Activated T-helper 1 cell treated with Interleukin-2 at 50 U/mL for 16 hours (primary cell): ENCODE measurements at places on chromosomes 5 and 9.

GRCh38 chr9:109063760-109064159 is 50.5 kb upstream of the CTNNAL1 start:
- DNase-seq: no peak

GRCh38 chr9:5917888-5918287 is 27.2 kb downstream of the MLANA start:
- DNase-seq: no peak

DNA sequence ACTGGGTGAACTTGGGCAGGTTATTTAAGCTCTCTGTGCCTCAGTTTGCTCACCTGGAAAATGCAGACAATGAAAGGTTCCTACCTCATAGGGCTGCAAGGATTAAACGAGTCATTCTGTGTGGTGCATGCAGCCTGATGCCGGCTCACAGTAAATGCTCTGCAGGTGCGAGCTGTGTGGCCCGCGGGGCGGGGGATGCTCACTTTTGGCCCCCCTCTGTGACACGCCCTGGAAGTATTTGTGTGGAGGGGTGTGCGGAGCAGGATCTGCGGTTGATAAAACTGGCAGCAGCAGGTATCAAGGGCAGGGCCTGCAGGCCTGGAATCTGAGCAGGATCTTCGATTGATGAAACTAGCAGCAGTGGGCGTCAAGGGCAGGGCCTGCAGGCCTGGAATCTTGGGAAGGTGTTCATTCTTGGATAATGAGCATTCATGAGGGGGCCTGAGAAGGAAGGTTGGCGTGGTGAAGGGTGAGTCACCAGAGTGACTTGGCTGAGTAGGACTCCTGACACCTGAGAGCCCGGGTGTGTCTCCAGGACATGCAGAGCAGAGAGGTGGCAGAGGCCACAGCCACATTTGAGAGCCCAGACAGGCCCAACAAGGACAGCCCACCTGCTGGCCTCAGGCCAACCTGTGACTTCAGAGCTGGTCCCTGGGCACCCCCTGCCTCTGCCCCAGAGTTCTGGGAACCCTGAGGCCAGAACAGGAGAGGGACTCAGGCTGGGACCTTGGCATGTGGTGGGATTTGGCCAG is 11.9 kb downstream of the UNC5A start:
- no peak for DNase-seq

GRCh38 chr5:89421035-89421434 is 538.1 kb upstream of the MEF2C start:
- no peak for DNase-seq

- no peak for DNase-seq
These were observed 107.2 kb downstream of the XRCC4 start for GRCh38 chr5:83184534-83184933.

DNA sequence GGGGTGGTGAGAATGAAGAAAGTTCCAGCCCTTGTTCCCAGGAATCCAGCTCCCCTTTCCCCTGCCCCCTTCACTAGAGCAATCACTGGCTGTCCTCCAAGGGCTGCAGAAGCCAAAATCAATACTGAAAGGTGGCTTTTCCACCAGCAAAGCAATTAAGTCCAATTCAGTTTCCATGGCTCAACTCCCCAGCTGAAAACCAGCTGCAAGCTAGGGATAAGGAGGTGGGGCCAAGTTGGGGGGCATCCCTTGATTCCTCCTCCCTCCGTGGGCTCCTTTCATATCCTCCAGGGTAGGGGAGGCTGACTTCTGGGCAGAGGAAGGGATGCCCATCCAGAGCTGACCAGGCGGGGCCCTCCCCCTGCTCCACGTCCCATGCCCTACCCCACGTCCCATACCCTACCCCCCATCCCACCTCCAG is 22.7 kb downstream of the CAMK2A start:
- no peak for DNase-seq

DNA sequence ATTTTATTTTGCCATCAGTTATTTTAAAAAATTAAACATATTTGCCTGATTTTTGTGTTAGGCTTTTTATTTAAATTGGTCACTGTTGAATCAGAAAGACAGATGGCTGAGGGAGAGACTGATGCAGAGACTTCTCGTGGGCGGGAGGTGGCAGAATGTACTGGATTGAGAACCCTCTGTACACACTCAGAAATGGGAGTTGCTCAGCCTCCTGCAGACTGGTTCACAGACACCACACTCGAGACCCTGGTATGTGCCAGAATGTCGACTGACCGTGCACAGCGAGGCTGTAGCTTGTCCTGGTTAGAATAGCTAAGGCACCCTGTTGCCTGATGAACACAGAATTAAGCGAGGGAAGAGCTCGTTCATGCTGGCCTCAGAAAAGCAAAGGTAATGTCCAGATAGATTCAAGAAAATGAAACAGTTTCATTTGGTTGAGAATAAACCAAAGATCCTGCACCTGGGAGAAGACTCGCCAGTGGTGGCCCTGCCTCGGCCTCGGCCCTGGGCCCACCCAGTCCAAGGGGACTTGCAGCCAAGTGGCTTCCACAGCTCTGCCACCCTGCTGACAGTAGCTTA is 71.3 kb upstream of the OTULINL start:
- DNase-seq: no peak

DNA sequence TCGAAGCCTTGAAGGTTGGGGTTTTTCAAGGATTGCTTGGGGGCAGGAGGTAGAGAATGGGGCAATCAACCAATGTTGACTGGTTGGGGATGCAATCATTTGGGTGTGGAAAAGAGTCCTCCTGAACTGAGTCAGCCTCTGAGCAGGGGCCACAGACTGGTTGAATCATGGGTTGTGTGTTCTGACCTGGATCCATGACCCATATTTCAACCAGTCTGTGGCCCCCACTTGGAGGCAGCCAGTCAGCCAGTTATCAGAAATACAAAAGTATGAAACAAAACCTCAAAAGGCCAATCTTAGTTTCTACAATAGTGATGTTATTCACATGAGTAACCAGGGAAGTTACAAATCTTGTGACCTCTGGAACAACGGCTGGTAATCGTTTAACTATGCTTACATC is 81.4 kb upstream of the RANBP6 start:
- DNase-seq: no peak

- DNase-seq: no peak
These were observed 33.8 kb downstream of the HTR1A start for GRCh38 chr5:63928451-63928850.

GRCh38 chr5:83751201-83751600 is 30.5 kb upstream of the HAPLN1 start:
- DNase-seq: no peak

DNA sequence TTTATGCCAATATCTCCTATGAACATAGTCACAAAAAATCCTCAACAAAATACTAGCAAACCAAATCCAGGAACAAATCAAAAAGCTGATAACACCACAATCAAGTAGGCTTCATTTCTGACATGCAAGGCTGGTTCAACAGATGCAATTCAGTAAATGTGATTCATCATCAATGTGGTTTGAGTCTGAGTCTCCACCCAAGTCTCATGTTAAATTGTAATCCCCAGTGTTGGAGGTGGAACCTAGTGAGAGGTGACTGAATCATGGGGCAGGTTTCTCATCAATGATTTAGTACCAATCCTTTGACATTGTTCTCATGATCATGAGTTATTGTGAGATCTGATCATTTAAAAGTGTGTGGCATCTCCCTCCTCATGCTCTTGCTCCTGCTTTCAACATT is 1072.7 kb downstream of the NR2F1-AS1 start:
- no peak for DNase-seq

DNA sequence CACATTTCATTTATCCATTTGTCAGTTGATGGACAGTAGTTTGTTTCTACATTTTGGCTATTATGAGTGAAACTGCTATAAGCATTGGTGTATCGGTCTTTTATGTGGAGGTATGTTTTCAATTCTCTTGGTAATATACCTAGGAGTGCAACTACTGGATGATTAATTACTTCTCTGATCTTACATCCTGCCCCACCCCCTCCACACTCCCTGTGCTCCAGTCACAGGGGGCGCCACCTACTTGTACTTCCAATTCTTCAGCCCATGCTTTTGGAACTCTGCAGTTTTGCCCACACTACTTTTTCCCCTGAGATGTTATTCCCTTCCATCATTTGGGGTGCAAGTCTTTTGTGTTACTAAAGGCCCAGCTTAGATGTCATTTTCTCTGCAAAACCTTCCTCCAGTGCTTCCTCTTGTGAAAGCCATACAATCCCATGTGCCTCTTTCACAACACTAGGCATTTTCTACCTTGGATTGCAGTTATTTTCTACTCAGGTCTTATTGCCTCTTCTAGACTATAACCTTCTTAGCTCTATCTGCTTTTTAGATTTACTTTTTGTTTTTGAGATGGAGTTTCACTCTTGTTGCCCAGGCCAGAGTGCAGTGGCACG is 42.1 kb downstream of the SEC61B start:
- no peak for DNase-seq

GRCh38 chr5:30413540-30413939 is 779.9 kb upstream of the CDH6 start:
- DNase-seq: no peak

DNA sequence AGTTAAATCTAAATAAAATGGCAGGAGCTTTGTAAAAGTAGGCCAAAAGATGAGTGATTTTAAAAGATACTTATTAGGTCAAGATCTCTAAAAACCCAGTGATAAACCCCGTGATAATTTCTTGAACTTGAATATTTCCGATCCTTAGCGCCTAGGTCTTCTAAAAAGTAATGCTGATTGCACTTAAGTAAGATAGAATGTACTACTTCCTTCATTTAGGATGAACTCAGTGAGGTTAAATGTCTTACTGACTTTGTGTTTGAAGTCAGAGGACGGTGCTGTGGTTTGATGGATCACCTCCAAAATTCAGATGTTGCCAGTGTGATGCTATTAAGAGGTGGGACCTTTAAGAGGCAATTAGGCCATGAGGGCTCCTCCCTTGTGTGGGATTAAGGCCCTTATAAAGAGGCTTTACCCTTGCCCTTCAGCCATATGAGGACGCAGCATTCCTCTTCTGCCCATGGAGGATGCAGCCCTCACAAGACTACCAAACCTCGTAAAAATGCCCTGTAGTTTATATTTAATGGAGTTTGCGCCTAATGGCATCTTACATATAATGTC is 130.1 kb downstream of the TRIO start:
- DNase-seq: no peak

DNA sequence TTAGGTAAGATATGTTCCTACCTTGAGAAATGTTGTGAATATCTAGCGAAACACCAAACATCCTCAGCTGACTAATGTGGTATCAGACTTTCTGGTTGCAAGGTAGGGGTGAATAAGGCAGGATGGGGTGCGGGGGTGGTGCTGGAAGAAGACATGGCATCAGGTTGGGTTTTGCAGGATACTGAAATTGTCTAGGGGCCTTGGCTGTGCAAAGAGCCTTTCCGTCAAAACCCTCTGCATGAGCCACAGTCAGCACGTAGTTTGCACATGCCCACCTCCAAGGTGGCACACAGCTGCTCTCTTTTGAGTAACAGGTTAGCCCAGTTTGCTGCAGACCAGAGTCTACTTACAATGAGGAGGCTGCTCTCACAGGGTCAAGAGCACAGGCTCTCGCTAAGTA is 42.0 kb downstream of the SFXN1 start:
- no peak for DNase-seq

DNA sequence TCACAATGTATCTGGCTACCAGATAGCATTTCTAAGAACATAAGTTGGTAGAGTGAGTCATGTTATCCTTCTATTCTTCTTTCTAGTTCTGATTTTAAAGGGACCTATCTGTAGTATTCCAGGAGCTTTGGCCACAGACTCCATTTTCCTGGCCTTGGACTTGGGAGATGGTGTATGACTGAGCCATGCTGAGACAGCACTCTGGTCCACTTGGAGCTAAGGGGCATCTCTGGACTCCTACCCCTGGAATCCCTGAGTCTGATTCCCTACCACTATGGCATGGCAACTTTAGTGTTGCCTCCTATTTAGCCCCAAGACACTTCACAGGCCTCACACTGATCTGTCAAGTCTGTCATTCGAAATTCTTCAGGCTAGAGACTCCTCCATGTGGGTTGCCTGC is 58.8 kb downstream of the BAAT start:
- no peak for DNase-seq

DNA sequence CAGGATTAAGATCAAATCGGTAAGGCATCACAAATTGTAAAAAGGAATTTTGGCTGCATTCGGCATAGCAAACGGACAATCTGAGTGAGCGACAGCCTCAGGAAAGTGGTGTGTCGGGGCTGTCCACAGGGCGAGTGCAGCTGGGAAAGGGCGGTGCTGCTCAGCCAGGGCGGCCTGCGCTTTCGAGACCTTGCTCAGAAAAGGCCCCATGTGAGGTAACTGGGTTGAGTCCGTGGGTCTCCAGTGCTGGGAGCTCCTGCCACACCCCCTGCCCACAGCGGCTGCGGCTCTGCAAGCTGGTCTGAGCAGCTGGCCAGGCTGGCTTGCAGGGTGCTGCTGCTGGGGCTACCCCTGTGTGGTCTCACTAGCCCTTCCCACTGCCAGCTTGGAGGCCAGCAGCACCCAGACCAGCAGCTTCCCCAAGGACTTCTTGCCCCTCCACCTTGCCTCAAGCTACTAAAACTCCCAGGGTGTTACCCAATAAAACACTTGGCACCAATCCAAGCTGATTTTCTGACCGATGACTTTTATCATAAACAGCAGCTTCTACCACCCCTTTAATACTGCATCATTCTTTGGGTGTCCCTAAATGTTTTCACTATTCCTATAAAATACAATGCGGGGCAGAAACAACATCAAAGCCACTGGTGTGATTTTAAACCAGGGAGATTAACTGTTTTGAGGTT is 6.2 kb downstream of the SURF2 start:
- no peak for DNase-seq

DNA sequence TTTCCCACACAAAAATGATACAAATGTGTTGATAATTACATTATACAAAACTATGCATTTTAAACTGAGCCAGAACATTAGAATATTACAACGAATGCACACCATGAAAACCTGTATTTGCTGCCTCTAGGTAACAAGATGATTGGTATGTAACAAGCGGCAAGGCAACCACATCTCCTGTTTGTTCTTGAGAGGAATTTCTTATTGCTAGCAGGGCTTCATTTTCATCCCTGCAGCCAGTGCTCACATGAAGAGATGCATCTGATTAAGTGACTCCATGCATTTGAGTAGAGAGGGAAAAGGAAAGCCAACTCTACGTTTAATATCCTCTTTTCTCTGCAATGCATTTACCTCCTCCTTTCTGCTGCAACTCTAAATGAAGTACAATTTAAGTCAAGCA is 36.6 kb downstream of the FRMD3 start:
- DNase-seq: no peak

GRCh38 chr5:172802567-172803176 is 31.4 kb upstream of the ERGIC1 start:
- no peak for DNase-seq

DNA sequence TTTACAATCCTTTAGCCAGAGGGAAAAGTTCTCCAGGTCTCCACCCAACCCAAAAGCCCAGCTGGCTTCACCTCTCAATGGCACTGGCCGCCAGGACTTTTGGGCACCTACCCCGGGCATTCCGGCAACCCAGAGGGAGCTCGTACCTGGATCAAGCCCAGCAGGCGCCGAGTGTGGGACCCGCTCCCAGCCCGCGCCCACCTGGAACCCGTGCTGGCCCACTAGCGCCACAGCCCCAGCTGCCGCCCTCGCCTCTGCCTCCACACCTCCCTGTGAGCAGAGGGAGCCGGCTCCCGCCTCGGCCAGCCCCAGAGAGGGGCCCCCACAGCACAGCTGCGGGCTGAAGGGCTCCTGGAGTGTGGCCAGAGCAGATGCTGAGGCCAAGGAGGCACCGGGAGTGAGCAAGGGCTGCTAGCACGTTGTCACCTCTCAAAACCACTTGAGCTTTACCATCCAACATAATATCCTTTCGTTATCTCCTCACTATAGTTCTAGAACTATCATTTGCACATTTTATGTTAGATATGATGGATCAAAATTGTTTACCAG is 69.7 kb downstream of the GCNT1 start:
- no peak for DNase-seq

GRCh38 chr5:36730537-36731216 is 124.3 kb downstream of the SLC1A3 start:
- DNase-seq: no peak
